Fibroblast of skin of right quadriceps (primary cell): ENCODE measurements at places on chromosomes 5 and 9.
A peak's percentile ranks its signal among the peaks of the same experiment; 100 is the strongest.

DNA sequence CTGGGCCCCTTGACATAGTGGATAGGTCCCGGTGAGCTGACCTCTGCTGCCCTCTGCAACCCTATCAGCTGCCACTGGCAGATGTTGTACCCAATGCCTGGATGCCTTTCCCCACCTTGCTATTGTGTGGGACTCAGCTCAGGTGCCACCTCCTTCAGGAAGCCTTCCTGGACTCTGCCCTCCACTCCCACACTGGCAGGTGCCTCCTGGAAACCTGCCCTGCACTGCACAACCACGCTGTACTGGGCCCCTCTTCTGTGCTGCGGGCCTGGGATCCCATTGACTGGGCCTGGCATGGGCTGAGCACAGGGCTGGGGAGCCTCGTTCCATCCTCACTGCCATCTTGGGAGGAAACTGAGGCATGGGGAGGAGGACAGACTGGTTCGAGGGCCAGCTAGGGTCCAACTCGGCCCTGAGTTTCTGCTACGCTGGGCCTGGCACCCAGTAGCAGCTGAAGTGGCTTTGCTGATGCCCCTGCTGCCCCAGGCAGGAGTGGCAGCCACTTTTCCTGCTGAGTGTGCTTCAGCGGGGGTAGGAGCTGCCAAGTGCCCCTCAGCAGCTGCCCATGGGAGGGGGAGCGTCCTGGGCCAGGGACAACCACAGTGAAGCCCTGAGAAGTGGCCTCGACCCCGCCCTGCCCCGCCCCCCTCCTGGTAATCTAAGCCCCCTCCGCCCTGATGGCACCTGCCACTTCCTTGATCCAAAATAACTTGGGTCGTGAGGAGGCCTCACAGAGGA lies 1.3 kb downstream of the AK1 start:
- no peak for DNase-seq

DNA sequence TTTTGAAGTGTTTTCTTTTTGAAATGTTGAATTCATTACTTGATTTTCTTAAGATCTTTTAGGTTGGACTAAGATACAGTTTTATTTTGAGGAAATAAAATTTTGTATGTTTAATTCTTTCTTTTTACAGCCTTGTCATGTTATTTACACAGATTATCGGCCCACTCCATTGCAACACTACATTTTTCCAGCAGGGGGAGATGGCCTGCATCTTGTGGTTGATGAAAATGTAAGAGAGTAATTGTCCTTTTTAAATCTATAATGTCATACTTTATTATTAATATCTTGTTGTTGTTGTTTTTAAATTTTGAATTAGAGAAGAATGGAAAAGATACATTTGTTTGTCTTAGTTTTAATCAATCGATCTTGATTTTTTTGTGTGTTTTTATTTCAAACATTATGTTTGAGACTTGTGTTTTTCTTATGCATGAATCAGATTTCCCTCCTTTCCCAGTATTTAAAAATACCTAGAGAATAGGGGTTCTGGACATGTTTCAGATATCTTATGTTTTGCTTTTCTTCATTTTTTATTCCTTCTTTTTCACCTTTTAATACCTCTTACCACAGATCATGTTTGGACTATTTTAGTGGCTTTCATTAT lies 36.7 kb downstream of the MTREX start:
- DNase-seq: peak; percentile 53

GRCh38 chr5:126015235-126016181 lies 407.7 kb upstream of the GRAMD2B start:
- peak; percentile 47 for DNase-seq

DNA sequence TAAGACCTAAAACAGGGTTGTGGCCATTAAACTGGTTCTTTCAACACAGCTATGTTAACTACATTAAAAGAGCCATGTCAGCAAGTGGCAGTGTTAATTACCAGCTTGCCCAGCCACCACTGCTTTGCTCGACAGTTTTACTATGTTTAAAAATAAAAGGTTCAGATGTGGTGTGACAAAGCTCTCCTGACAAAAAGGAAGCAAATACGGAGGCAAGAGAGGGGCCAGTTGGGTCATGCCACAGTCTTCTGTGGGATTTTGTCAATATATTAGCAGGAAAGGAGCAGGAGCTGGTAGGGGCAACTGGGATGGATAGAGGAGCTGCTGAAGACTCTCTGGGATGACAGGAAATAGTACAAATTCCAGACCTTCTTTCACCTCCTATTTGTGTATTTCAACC lies 113.5 kb upstream of the PCA3 start:
- DNase-seq: peak; percentile 25

- DNase-seq: no peak
Observed at GRCh38 chr9:132783006-132783405, 95.1 kb downstream of the AK8 start.

DNA sequence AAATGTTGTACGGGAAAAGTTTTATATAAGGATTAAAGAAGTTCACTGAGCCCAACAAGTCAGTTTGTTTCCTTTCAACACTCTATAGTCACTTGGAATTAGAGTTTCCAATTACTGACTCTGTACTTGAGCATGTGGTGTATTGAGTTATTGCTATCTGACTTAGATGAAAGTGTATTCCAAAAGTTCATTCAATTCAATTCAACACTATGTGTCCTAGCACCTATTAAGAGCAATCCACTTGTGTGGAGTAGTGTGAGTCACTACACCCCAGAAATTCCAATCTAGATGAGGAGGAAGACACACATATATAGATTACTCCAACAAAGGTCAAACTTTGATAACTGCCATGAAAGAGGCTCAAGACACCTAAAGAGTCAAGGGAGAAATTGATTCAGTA lies 98.2 kb upstream of the SLCO6A1 start:
- no peak for DNase-seq

- DNase-seq: no peak
Observed at GRCh38 chr5:56050551-56051255, 55.9 kb upstream of the IL6ST start.

DNA sequence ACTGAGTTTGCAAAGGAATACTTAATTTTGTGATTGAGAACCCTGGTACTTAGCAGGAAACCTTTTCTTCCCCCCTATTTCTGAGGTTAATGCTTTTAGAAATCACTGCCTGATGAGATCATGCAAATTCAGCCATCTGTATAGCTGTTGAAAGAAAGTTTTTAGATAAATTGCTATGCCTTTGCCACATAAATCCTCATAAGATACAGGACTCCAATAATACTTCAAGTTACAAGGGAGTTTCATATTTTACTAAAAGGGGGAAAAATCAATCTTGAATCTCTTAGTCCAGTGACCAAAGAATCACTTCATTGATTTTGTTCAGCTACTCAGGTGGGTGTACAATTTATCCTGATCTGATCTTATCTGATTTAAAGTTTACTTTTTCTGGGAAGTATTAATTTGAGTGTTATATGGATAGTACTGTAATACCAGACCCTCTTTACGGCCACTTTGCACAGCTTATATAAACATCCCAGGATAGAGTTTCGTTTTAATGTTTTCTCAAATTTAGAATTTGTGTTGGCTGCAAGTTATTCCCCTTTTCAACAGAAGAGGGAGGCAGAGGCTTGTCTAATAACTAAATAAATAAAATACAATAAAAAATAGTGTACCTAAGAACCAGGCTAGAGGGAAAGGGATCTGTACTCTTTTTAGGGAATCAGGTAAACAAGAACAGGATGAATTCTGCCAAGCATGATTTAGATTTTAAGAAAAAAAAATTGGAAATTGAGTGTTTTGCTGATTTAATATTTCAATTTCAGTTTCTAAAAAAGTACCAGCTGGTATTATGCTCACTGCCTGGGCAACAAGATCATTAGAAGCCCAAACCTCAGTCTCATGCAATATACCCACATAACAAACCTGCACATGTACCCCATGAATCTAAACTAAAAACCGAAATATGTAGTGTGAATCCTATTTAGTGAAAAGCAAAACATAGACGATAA lies 69.1 kb downstream of the PSAT1 start:
- peak; percentile 19 for DNase-seq

GRCh38 chr9:128921881-128922763 lies 1.3 kb downstream of the PHYHD1 start:
- DNase-seq: peak; percentile 72

DNA sequence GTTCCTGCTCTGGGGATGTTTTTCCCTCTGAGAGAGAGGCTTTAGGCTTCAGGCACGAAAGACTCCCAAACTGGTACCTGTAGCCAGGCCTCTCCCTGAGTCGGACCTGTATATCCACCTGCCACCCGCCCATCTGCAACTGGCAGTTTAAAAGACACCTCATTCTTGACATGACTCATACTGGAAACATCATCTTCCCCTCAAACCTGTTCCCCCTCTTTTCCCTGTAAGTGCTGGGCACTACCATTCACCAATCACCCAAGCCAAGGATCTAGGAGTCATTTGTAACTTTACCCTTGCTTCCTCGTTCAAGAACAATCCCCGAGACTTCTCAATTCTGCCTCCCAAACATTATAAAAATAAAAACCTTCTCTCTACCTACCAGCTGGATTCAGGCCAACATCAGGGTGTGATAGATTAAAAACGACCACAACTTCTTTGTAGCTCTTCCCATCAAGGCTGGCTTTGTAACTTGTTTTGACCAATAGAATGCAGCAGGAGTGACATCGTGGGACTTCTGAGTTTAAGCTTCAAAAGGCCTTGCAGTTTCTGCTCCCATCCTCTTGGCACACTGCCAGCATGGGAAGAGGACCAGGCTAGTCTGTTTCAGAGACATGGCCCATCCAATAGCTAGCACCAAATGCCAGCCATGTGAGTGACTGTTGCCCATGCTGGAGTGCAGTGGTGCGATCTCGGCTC lies 1.8 kb upstream of the WDR31 start:
- no peak for DNase-seq

GRCh38 chr5:157473383-157474320 lies 13.6 kb downstream of the NIPAL4 start:
- DNase-seq: peak; percentile 61

GRCh38 chr5:66573733-66574132 lies 22.5 kb upstream of the MAST4 start:
- DNase-seq: no peak

DNA sequence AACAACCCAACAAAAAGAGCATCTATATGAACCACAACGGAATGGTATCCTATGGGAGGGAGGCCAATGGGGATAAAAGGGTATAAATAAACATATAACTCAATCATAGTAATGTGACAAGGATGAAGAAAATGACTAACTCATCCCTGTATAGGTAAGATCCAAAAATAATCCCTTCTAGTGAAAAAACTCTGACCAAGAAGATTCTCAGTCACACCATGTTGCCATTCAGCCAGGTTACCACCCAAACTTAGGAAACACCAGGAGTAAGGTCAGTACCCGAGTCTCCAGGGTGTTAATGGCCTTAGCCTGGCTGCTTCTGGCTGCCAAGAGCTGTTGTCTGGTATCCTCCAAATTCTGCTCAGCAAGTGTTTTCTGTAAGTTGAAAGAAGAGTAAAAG lies 32.8 kb downstream of the GOLGA1 start:
- DNase-seq: no peak

DNA sequence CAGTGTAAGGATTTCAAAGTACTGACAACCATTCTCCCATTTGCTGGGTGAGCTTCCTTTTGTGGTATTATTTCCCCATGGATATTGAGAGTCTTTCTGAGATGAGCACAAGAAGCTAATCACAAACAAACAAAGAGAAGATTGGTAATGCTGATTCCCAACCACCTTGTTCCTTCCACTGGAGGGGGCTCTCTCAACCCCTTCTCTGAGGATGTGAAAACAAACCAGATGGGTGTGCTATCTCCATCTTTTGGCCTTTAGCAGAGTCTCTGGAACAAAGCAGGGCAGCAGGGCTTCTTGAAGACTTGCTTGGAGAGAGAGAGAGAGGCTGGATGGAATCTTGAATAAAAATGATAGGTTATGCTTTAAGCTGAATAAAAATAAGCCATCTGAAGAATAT lies 576.7 kb upstream of the ZNF462 start:
- DNase-seq: peak; percentile 63

- no peak for DNase-seq
Observed at GRCh38 chr5:133790898-133791297, 177.5 kb downstream of the C5orf15 start.

GRCh38 chr5:180639741-180640610 lies 9.4 kb downstream of the FLT4 start:
- DNase-seq: no peak

DNA sequence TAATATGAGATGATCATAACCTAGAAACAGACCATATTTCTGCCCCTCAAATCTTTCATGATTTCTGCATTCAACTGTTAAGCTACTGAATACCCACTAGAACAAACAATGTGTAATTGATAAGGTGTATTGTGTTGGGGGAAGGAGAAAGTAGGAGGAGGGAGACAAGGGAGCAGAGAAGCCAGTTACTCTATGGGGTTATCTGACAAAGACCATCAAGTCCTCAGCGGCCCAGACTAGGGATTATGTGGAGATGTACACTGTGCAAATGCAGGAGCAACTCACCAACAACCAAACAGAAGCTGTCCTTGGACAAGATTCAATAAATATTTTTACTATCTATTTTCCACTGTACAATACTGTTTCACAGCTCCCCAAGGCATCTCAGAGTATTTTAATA lies 2.7 kb downstream of the NRG2 start:
- no peak for DNase-seq

DNA sequence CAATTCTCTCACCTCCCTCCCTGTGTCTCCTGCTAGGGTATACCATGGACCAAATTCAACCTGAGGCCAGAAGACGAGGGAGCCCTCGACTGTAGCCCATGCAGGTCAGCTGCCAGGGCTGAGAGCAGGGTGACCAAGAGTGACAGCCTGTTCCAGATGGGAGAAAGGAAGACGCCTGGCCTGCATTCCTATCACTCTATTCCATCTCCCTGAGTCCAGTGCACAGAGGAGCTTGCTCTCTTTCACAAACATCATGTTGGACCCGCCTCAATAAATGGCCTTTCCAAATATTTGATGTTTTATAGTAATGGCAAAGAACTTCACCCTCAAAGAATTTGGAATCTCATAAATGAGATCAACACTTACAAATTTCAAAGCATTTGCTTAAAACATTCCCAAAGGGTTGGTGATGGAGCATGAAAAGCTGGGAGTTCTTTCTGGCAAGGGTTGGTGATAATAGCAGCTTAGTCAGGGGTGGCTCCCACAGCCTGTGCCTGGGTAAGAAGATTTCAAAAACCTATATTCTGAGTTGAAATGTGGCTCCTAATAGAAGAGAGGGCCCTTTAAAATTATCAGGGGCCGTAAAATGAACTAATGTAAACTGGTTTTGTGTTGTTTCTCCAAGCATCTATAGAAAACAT lies 393.1 kb downstream of the EFNA5 start:
- no peak for DNase-seq

DNA sequence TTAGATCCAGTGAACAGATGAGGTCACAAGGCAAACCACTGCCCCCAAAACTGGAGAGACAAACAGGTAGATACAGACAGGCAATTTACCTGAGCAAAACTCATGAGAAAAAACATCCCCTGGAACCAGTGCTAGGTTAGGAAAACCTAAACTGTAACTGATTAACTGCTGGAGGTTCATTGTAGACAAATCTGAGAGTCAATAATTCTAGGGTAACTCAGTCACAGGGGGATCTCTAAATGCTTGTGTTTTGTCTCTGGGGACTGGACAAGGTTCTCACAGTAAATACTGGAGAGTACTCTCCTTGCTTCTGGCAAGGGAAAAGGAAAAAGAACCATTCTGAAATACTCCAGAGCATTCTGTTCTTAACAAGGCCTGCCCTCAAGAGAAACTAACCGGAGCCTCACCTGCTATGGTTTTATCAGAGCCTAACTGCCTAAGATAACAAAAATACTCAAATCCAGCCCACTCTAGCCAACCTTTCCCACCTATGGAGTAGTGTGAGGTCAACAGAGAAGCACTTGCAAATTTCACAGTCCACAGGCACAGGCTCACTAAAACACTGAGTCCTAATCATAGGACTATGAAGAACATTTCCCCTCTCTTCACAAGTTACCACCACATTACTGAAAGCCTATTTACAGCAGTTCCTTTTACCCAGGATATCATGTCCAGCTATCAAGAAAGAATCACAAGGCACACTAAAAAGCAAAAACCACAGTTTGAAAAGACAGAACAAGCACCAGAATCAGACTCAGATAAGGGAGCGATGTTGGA lies 139.9 kb upstream of the ACOT12 start:
- DNase-seq: no peak
